ENCODE measurements at places on chromosomes 2 and 18. TPM values are rescaled to one million over a fixed set of nuclear protein-coding genes. Genes with fewer than 3 reads are reported as not detected.

The LOXHD1 gene
- total RNA-seq = not detected

The FBXO48 gene
- total RNA-seq = 0.99 TPM

The CDH2 gene
- 8.2 TPM for total RNA-seq

The SCG2 gene
- total RNA-seq = 11.1 TPM

The OR6B2 gene
- not detected for total RNA-seq

The TUBA3D gene
- total RNA-seq = not detected

The AFF3 gene
- total RNA-seq = 18.6 TPM

The RGPD8 gene
- 23.1 TPM for total RNA-seq

The GRHL1 gene
- total RNA-seq = 1.4 TPM

The GPC1 gene
- total RNA-seq = 30.7 TPM

The RALBP1 gene
- total RNA-seq = 88.5 TPM

The MLPH gene
- total RNA-seq = 3.5 TPM

The STAT4 gene
- total RNA-seq = 0.68 TPM

The IL18R1 gene
- total RNA-seq = 1.1 TPM

The TPO gene
- 6.1 TPM for total RNA-seq

The RSAD2 gene
- total RNA-seq = 13.2 TPM

The FAM228A gene
- 1.5 TPM for total RNA-seq

The VAPA gene
- total RNA-seq = 263 TPM

The TUBA4B gene
- not detected for total RNA-seq

All from sigmoid colon (tissue), 7 donors.